Stimulated activated CD8-positive, alpha-beta memory T cell treated with anti-CD3 and anti-CD28 coated beads, Interleukin-2, amount 100 ng/mL, for 1 hour (primary cell): ENCODE measurements at places on chromosomes 1 and 21.

- DNase-seq: no peak
Measured at GRCh38 chr1:97668945-97669344, 251.9 kb downstream of the DPYD start.

- no peak for DNase-seq
Measured at GRCh38 chr1:21779613-21780521, 3.1 kb downstream of the USP48 start.

GRCh38 chr1:209651138-209651587, 1.1 kb downstream of the LAMB3 start:
- DNase-seq: peak; percentile 16

DNA sequence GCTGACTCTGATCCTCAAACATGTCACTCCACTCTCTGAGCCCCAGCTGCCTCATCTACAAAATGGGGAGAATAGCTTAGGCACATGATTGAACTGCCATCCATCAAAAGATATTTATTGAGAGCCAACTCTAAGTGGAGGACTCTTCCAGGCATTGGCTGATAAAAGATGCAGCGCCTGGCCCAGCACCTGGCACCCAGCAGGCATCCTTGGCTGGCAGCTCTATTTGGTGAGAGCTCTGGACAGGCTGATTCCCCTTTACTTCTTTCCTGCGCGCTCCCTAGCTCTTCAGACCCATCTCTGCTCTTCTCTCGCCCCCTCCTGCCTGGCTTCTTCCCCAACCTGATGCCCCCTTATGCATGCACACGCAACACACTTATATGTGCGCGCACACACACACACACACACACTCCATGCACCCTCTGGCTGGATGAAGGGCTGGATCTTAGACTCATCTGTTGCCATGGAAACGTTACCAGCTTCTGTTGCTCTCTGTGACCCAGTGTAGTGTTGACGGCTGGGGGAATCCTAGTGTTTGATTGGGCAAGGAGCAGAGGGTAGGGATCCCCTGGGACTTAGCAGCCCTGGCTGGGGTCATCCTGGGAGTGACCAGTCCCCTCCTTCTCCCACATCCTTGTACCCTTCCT, 49.3 kb downstream of the VWA5B1 start:
- no peak for DNase-seq

- no peak for DNase-seq
Measured at GRCh38 chr1:143652744-143653428, 318.9 kb downstream of the FAM72C start.

DNA sequence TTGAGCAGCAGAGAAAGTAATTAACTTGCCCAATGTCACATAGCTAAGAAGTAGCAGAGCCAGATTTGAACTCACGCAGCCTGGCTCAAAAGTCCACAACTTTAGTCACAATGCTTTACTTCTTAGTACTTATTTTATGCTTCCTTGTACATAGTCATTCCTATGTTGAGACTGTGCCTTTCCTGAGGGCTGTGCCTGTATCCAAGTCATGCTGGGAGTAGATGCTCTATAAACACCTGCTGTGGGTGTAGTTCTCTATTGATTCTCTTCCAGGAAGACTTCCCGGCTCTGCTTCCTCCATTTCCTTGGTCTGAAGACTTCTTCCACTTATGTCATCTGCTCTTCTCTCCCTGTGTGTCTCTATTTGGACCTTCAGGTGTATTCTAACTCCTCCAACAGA, 16.6 kb downstream of the IQGAP3 start:
- no peak for DNase-seq

DNA sequence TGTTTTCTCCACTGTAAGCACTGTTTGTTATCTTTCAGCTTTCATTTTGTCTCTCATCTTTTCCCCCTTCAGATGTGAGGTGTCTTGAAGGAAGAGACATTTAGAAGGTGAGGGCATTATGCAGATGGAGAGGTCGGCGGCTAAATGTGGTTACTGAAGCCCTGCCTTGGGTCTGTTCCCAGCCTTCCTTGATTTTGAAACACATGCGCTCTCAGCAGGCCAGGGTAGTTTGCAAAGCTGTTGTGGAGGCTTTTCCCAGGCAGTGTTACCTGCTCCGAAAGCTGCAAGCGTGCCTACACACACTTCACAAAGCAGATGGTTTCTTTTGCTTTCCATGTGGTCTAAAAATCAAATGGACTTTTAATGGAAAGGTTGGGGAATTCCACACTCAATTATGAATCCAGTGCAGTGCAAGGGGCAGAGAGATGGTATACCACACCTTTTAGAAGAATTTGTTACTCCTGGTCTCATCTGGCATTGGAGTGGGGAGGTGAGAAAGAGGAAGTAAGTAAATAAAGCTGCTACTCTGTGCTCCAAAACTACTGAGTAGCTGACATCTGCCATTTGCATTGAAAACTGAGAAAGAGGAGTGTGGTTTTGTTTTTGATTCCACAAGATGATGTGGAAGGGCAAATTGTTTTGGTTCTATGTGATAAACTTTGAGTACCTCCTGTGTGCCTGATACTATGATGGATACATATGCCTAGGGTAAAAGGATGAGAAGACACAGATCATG, 91.9 kb downstream of the NFIA start:
- DNase-seq: no peak

DNA sequence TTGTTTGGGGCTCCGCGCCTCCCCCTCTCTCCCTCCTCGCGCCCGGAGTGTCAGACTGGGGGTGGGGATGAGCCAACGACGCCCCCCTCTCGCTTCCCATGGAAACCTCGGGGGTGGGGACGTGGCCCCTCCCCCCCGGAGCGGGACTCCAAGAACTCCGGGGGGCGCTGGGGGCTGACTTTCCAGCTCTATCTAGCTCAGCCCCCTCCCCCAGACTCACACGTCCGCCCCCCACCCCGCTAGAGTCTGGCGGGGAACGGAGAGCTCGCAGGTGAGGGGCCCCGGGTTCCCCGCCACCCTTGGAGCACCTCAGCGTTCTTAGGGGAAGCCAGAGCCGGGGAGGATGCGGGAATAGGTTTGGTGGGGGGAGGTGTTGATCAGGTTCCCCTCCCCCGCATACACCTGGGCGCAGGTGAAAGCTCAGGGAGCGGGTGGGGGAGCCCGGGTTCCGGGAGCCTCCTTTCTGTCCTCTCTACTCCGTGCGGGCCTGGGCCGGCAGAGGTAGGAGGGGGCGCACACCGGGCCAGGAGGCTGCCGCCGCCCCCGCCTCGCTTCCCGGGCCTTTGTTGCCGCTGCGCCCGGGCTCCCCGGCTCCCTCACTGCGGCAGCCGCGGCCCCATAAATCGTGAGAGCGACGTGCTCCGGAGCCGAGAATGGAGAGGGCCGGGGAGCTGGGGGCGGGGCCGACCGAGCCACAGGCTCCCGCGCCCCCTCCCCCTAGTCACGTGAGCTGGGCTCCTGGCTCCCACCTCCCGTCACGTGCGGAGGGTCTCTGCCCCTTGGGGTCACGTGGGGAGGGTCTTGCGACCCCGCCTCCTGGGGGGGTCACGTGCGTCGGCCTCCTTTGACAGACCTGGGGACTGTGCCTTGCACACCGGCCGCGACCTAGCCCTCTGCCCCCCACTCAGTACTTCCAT, 1.9 kb downstream of the EFNA3 start:
- DNase-seq: no peak
